Upper lobe of left lung (tissue), 6 donors: ENCODE measurements at places on chromosomes 3 and 15. TPM values are rescaled to one million over a fixed set of nuclear protein-coding genes. Genes with fewer than 3 reads are reported as not detected.

NLGN1 gene
- total RNA-seq = 1.7 TPM

IL12A gene
- 2.7 TPM for total RNA-seq

LDHAL6B gene
- not detected for total RNA-seq

PEX5L gene
- not detected for total RNA-seq

DNA sequence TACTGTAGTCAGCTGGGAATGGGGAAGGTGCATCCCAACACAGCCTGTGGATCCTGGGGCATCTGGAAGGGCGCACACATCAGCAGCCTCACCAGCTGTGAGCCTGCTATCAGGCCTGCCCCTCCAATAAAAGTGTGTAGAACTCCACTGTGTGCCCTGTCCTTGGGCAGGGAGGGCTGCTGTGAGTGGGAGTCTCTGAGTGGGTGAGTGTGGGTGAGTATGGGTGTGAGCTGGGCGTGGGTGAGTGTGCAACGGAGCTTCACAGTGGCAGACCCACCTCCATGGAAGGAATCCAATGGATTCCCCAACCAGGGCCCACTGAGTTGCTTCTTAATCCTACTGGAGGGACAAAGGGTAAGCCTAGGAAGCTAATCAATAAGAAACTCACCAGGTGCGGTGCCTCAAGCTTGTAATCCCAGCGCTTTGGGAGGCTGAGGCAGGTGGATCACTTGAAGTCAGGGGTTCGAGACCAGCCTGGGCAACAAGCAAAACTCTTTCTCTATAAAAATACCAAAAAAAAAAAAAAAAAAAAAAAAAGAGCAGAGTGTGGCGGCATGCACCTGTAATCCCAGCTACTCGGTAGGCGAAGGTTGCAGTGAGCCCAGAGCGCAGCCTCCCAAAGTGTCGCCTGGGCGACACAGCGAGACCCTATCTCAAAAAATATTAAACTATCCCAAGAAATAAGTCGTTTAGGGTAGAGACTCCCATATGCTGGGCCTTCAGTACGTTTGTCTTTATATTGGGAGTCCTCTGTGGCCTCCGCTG lies 555 bp upstream of the RCCD1 start:
- peak overlapping the region; percentile 85 for H3K27ac ChIP-seq
- H3K36me3 ChIP-seq = peaks cover 48% of the 10 kb centered on the region
- DNase-seq = no peak
- no peaks in the 10 kb centered on the region for H3K27me3 ChIP-seq
- H3K4me1 ChIP-seq = peaks cover 24% of the 10 kb centered on the region

- H3K27me3 ChIP-seq = no peaks in the 10 kb centered on the region
- DNase-seq = no peak
- no peak overlapping the region for H3K4me3 ChIP-seq
- no peaks in the 10 kb centered on the region for H3K4me1 ChIP-seq
Measured at GRCh38 chr15:48087844-48088243, 32.9 kb upstream of the SLC24A5 start.

- no peak overlapping the region for H3K4me3 ChIP-seq
- H3K36me3 ChIP-seq = peaks cover 3% of the 10 kb centered on the region
- peaks cover 18% of the 10 kb centered on the region for H3K4me1 ChIP-seq
- DNase-seq = no peak
- no peak overlapping the region for H3K27ac ChIP-seq
Measured at GRCh38 chr15:68214838-68215254, 9.7 kb upstream of the CALML4 start.

DNA sequence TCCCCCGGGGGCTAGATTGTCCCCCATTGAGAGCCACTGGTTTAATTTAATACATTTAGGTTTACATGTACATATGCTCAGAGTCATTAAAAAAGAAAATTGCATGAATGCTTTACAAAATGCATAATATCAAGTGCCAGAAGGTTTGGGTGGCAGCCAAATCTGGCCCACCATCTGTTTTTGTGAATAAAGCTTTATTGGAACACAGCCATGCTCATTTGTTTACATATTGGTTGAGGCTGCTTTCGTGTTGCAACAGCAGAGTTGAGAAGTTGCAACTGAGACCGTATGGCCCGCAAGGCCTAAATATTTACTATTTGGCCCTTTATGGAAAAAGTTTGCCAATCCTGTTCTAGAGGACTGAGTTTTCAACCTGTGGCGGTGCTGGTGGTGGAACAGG lies 32.1 kb upstream of the RGMA start:
- no peak overlapping the region for H3K4me3 ChIP-seq
- no peak overlapping the region for H3K27ac ChIP-seq
- no peaks in the 10 kb centered on the region for H3K27me3 ChIP-seq
- H3K4me1 ChIP-seq = no peaks in the 10 kb centered on the region

DNA sequence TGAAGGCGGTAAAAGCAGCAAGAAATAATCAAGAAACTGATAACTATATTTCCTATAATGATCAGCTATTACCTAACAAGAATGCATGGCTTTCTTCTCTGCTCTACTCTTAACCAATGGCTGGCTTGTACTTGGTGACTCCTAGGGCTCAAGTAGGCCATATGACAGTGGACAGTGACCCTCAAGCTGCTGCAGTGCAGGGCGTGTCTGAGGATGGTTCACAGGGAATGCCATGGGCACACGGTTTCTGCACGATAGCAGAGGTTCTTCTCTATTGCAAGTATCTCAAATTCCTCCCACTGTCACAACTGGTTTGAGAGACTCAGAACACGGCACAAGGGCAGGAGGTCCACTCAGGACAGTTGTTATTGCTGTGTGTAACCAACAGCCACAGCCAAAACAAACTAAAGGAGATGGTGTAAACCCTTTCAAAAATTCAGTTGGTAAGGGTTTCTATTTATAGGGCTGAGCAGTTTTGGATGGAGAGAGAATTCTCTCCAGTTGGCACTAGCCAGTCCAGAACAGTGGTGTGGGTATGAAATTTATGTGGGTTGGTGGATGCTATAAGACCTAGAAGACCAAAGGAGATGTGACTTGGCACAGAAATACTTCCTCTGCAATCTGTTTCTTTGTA lies 103.2 kb upstream of the ST8SIA2 start:
- DNase-seq = no peak
- H3K27ac ChIP-seq = no peak overlapping the region
- H3K4me3 ChIP-seq = no peak overlapping the region
- H3K4me1 ChIP-seq = no peaks in the 10 kb centered on the region
- no peaks in the 10 kb centered on the region for H3K36me3 ChIP-seq

GRCh38 chr3:3693593-3693992 lies 105.6 kb upstream of the LRRN1 start:
- no peaks in the 10 kb centered on the region for H3K4me1 ChIP-seq
- no peak overlapping the region for H3K27ac ChIP-seq
- no peaks in the 10 kb centered on the region for H3K27me3 ChIP-seq
- no peak for DNase-seq
- no peak overlapping the region for H3K4me3 ChIP-seq

GRCh38 chr3:41198526-41198925 lies 779 bp upstream of the CTNNB1 start:
- peaks cover 30% of the 10 kb centered on the region for H3K4me1 ChIP-seq
- no peaks in the 10 kb centered on the region for H3K27me3 ChIP-seq
- peak overlapping the region; percentile 100 for H3K27ac ChIP-seq
- H3K4me3 ChIP-seq = peak overlapping the region; percentile 86
- DNase-seq = peak; percentile 55
